GM12864 (cell line): ENCODE measurements at places on chromosomes 12 and 14.

DNA sequence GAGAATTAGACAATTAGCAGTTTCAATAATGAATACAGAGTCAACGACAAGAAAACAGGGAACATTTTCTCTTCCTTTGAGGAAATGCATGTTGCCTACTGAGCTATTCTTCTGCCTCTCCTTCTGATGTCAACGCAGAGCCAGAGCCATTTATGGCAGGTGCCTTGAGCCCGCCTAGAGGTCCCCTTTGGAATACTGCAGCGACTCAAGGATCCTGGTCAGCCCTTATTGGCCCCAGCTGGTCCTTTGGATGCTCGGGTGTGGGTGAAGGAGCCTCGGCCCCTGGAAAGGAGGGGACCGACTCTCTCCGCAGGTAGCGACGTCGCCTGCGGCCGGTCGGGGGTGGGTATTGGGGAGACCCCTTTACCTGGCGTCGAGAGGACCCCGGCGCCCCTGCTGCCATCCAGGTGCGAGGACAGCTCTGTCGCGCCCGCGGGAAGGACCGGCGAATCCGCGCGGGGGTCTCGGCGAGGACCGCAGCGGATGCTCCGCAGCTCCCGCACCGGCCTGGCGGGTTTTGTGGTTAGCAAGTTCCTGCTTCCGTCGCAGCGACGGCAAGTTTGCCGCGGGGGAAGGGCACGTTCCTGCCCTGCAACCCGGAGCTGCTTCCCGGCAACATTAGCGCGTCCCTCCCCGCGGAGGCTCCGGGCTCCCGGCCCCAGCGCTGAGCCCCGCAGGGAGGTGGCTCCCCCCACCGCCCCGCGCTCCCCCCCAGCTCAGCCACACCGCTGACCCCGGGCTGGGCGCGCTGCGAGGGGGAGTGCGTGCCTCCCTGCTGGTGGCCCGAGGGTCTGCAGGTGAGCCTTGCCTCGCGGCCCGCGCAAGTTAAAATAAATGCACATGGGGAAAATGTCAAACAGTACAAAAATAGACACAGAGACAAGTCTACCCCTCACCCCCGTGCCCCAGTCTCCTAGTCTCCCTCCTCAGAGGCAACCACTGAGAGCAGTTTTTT lies at the start of gene MANSC1:
TSS of gene MANSC1 (minus strand) at position 532 of the 955 bp plus-strand sequence. CDS start 6,928 bp downstream, outside the sequence.
- DNase-seq: no peak

DNA sequence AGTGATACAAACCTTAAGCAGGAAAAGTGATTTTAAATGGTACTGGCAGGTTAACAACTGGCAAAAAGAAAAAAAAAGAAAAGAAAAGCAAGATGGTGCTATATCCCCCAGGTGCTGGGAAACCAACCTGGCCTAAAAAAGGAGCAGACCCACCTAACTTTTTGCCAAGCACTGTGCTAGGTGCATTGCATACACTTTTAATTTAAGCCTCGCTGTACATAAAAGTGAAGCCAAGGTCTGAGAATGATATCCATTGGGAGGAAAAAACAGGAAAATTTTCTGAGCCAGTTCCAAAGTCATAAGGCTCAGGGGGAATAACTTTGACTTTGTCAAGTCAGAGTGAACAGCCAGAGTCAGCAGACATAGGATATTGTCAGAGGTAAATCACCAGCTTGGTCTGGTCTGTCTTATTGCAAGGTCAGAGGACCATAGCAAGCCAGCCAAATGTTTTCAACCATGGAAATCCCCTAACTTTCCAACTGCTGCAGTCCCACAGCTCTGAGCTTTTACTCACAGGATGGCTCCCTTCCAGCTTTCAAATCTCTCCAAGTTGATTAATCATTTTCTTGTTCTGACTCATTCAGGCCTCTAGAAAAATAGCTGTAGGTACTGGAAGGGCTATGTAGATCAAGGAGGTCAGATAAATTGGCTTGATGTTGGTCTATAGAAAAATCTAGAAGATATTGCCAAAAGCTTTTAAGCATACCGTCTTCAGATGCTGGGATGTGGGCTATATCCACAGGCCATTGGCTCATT lies 412.9 kb downstream of the RAD51B start:
- peak; percentile 83 for DNase-seq

GRCh38 chr12:51000245-51000644 lies 25.9 kb downstream of the SLC11A2 start:
- DNase-seq: no peak

GRCh38 chr14:32932302-32932913 lies 6.3 kb upstream of the NPAS3 start:
- no peak for DNase-seq

GRCh38 chr14:85565862-85566296 lies 35.9 kb downstream of the FLRT2 start:
- no peak for DNase-seq

DNA sequence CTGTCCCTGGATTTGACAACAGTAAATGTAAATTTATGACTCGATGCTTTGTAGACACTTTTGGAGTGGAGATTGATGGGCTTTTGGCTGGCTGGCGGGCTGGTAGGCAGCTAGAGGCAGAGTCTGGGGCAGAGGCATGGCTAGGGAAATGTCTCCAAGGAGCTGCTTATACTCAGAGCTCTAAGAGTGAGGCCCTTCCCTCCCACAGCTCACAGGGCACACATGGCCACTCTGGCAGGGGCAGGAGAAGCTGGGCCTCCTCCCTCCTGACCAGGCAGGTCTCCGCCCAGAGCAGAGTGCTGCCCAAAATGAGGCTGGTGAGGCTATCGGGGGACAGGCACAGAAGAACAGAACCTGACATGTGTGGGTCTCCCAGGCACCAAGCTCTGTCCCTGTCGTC lies 67.5 kb downstream of the GALNT16 start:
- DNase-seq: no peak

DNA sequence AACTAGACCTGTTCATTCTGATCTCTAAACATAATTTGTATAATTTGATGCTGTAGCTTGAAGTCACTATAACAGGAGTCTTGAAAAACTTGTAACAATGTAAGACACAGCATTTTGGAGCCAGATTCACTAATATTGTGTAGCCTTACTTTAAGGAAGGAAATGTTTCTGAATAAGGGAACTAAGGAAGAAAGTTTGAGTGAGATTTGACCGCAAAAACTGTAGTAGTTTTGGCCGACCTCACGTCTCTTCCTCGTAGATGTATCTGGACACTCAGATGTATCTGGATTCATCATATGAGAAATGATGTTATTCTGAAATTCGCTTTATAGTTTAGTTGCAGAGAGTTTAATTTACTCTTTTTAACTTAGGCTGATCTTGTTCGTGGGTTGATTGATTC lies 13.9 kb upstream of the DNAH10 start:
- no peak for DNase-seq

DNA sequence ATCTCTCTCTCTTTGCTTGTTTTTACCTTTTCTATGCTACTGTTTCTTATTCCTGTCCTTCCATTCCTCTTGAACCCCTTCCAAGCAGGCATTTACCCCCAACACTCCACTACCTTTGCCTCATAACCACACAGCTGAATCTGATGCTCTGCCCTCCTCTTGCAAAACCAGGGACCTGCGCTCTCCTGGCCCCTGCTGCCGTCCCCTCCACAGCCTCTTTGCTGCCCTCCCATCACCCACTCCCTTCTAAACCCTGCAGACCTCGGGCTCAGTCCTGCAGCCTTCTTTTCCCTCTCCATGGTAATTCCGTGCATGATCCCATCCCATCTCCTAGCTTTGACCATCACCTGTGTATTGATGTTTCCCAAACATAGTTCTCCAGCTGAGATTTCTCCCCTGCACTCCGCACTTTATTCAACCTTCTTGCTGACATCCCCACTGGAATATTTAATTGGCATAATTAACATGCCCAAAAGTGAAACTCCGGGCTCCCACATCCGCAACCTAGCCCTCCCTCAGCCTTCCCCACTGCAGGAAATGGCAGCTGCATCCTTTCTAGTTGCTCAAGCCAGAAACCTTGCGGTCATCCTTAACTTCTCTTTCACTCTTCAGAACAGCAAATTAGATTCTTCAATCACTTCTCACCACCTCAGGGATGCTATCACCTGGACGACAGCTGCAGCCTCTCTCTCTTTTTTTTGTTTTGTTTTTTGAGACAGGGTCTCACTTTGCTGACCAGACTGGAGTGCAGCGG lies 16.0 kb downstream of the FIGNL2 start:
- DNase-seq: no peak

- no peak for DNase-seq
Measured at GRCh38 chr14:95314609-95315008, 5.1 kb downstream of the CLMN start.

DNA sequence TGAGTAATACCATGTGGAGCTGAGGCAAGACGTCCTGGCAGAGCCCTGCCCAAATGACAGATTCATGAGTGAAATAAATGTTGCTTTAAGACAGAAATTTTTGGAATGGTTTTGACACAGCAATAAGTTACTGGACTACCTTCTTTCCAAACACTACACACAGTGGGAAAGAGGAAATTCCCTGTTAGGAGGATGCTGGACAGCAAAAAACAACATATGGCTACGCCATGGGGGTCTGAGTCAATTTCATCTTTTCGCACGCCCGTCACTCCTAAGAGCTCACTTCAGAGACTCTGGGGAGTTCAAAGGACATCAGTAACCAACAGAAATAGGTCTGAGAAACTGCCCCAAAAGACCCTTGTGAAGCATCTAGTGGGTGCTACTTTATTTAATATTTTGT lies 55.4 kb downstream of the TMEM132C start:
- no peak for DNase-seq

- no peak for DNase-seq
Measured at GRCh38 chr12:103841690-103842584, 903 bp upstream of the NT5DC3 start.

GRCh38 chr12:2451025-2451424 lies 343.7 kb upstream of the FKBP4 start:
- DNase-seq: no peak

- no peak for DNase-seq
Measured at GRCh38 chr14:99573436-99574098, 30.4 kb downstream of the CCDC85C start.

GRCh38 chr12:153080-153746 lies 60.7 kb downstream of the SLC6A12 start:
- peak; percentile 12 for DNase-seq

DNA sequence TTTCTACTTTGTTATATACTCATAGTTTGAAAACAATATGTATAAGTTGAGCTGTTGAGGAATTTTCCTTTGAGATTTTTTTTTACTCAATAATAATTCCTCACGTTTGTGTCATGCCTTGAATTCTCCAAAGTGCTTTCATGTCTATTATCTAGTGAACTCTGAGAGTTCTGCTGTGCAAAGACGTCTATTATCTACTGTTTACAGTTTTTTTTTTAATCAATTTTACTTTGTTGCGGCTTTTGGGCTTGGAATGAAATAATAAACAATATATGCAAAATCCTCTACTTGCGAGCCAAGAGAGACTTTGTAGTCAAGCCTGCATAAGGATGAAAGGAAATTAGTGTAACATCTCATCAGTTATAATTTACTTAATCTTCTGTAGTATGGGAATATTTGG lies 107.2 kb upstream of the FRMD6 start:
- DNase-seq: no peak

GRCh38 chr12:28793581-28794151 lies 355.4 kb upstream of the FAR2 start:
- no peak for DNase-seq

- DNase-seq: no peak
Measured at GRCh38 chr12:47551426-47551851, 154.4 kb downstream of the RPAP3 start.

GRCh38 chr14:102229739-102230092 lies 75.2 kb downstream of the MOK start:
- no peak for DNase-seq

GRCh38 chr14:101456246-101457175 lies 104.8 kb upstream of the DIO3 start:
- no peak for DNase-seq

DNA sequence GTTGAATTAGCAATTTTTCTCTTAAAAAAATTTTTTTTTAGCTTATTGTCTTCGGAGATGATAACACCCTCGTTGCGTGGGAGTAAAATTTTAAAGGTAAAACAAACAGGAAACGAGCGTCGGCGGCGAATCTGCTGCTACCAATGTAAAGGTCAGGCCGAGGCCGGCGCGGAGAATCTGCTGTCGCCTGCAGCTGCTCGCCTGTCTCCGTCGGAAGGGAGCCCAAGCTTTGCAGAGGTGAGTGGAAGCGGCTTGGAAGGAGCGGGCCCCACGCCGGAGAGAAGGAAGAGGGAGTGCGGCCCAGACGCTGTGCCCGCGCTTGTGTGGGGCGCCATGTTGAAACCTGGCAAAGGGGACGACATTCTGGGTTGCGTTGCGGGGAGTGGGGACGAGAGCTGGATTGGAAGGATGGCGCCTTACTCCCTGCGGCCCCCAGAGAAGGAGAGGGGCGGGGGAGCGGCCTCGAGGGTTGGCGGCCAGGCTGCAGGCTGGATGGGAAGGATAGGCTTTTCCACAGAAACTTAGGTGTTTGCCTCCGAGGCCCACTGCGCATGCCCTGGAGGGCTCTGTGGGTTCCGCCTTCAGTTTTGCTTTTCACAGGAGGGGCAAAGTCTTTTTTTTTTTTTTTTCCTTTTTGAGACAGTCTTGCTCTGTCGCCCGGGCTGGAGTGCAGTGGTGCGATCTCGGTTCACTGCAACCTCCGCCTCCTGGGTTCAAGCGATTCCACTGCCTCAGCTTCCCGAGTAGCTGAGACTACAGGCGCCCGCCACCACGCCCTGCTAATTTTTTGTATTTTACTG lies at the start of gene SNRNP35:
TSS of gene SNRNP35 (plus strand) at position 160 of the 800 bp plus-strand sequence. CDS start 7,402 bp downstream, outside the sequence.
- DNase-seq: peak; percentile 73

DNA sequence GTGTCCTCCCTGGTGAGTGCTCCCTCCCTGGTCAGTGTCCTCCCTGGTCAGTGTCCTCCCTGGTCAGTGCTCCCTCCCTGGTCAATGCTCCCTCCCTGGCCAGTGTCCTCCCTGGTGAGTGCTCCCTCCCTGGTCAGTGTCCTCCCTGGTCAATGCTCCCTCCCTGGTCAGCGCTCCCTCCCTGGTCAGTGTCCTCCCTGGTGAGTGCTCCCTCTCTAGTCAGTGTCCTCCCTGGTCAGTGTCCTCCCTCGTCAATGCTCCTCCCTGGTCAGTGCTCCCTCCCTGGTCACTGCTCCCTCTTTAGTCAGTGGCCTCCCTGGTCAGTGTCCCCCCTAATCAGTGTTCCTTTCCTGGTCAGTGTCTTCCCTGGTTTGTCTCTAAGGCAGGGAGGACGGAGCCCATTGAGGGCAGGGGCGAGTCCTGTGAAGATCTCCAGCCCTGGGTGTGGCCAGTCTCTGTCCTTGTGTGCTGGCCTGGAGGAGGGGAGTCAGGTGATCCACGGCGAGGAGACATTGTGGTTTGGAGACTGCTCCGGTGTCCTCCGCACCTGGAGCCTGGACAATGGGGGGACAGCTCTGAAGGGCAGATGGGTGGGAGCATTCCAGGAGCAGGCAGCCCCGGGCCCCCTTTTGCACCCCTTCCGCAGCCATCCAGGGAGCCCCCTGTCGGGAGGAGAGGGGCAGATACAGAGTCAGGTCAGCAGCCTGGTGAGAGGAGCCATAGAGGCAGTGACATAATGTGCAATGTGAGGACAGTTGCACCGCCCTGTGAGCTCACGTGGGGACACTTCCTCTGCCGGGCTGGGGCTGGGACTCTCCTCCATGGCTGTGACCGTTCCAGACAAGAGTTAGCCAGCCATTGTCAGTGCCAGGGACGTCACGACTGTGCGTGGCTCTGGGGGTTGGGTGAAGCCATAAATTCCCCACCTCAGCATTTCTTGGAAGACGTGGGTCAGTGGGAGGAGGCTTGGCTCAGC lies 93.4 kb downstream of the ADGRD1 start:
- DNase-seq: no peak

- DNase-seq: no peak
Measured at GRCh38 chr12:12979731-12980259, 20.3 kb downstream of the HEBP1 start.

- DNase-seq: no peak
Measured at GRCh38 chr12:52257074-52257551, 17.3 kb upstream of the KRT86 start.

GRCh38 chr14:102262929-102263462 lies 42.0 kb downstream of the MOK start:
- no peak for DNase-seq
